ENCODE measurements at places on chromosomes 2 and 18.
A peak's percentile ranks its signal among the peaks of the same experiment; 100 is the strongest.

GRCh38 chr2:222941510-222942032, 80.7 kb downstream of the ACSL3 start:
- DNase-seq: no peak

- DNase-seq: no peak
These were observed 771.2 kb upstream of the LINC00305 start for GRCh38 chr18:64919971-64920570.

- DNase-seq: no peak
These were observed 587 bp downstream of the SUMO1 start for GRCh38 chr2:202237787-202238233.

- DNase-seq: no peak
These were observed 319.8 kb upstream of the HNRNPA3 start for GRCh38 chr2:176892676-176893226.

- DNase-seq: no peak
These were observed 73.8 kb downstream of the RRM2 start for GRCh38 chr2:10196110-10196892.

DNA sequence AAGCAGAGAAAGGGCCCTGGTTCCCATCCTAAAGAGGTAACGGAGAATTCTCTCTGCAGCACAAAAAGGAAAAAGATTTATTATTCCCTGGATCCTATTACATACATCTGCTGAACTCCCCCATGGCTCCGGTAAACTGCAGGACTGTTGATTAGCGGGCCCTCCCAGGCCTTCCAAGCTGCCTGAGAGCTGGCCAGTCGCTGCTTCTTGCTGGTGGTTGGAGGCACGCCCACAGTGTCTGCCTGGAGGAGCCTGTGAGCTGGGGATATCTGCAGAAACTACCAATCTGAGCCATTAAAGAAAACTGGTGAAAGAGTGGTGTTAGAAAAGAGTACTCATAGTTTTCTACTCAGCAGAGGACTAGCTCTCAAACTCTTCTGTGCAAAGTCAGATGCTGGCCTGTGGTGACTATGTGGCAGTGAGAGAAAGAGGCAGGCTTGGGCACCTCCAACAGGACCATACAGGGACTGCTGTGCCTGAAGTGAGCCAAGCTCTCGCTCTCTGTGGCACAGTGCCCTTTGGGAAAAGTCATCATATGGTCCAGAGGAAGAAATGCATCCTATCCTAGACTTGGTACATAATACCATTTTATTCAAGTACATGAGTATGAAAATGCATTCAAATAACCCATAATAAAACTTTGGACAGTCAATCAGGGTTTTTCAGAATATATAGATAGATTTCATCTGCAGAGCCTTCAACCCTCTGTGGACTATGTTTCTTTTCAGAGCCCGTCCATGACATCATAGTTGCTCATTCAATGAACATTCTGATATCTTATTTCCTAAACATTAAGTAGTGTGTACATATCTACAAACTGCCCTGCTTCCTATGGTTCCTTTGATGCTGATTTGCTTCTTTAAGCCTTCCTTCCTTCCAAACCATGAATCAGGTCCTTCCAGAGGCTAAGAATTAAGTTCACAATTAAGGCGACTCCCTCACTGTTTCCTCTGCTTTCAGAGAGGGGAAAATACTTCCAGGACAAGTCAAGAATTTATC, 242.0 kb upstream of the LYPD1 start:
- peak; percentile 46 for DNase-seq

DNA sequence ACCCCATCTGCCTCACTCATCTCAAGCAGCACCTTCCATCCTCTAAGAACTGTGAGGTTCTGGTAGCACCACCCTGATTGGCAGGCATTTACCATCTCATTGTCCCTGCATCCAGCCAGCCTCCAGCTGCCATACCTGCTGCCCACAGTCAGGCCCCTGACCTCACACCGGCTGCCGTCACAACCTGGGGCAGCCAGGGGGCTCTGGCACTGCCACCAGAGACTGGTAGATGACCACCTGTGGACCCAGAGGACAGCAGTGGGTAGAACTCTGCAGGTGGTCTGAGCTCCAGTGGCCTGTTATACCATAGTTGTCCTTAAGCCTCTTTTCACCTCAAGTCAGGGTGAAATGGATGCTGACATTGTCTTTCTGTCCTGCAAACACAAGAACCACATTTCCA, 69.4 kb downstream of the POLE4 start:
- no peak for DNase-seq

DNA sequence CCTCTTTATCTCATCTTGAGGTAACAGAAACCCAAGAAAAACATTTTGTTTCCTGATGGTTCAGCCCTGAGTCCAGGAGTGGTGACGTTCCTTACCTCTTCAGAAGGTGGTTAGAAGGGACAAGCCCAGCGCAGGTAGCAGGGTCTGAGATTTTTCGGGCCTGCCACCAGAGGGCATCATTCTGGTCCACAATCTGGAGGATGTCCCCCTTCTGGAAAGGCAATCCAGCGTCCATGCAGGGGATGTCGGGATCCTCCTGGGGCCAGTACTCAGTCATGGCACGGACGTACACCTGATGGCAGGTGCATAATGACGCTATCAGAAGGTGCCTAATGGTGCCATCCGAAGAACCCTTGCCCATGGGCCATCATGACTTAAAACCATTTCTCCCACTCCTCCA, 17.7 kb downstream of the MPP4 start:
- DNase-seq: peak; percentile 85

GRCh38 chr2:4077017-4077416, 373.6 kb downstream of the DCDC2C start:
- DNase-seq: no peak

DNA sequence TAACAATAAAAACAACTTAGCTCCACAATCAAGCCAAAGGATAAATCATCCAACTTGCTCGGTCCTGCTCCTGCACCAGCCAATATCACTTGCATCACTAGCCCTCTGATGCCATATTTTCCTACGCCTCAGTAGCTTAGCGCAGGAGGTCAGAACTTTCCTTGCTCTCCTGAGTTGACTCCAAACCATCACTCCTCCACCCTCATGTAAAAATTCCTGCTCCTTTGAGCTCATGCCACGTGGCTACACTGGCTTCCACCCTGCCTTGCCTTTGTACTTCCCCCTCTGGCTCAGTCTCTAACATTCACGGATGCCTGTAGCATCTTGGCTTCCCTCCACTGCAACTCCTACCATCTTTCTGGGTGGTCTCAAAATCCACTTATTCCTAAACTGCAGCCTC, 25.2 kb downstream of the AAK1 start:
- DNase-seq: no peak

DNA sequence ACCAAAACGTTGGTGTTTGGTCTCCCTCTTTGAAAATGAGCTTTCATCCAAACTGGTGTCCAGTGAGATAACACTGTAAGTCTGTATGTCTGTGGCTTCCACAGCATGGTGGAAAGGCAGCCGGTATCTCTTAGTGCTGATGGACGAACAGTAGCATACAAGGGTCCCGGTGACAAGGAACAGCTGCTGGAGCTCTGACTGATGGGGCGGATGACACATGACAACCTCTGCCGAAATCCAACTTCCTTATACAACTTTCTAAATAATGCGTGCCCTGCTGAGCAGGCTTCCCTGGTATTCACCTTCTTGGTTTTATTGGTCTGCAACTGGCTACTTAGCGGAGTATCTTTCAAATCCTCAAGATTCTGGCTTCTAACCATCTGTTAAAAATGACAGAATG, 216.2 kb downstream of the SRBD1 start:
- no peak for DNase-seq

DNA sequence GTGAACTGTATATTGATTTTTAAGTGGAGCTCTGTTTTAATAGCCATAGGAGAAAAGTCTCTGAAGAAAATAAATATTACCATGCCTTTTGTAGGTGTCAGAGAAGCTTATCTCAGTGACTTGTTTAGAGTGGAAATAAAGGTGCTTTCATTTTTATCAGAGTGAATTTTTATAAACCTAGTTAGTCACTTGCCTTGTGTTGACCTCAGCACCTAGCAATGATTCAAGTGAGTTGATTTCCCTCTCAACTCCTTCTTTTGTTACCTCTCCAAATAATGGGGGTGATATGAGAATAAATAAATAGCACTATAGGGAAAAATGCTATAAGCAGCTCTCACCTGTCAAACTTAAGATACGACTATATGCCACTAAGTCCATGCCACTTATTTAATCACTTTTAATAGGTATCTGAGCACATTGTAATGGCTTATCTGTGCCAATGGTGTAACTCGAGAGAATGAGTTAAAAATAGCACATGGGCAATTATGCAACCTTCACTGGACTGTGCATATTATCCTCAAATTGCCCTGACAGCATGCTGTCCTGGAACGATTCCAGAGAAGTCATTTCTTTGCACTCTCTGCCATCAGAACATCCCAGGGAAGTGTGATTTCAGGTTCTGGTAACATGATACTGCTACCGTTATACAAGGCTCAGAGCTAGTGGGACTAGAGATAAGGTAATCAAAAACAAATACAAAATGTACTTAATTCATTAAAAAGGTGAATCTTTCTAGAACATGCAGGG, 290.8 kb downstream of the CCDC85A start:
- no peak for DNase-seq

DNA sequence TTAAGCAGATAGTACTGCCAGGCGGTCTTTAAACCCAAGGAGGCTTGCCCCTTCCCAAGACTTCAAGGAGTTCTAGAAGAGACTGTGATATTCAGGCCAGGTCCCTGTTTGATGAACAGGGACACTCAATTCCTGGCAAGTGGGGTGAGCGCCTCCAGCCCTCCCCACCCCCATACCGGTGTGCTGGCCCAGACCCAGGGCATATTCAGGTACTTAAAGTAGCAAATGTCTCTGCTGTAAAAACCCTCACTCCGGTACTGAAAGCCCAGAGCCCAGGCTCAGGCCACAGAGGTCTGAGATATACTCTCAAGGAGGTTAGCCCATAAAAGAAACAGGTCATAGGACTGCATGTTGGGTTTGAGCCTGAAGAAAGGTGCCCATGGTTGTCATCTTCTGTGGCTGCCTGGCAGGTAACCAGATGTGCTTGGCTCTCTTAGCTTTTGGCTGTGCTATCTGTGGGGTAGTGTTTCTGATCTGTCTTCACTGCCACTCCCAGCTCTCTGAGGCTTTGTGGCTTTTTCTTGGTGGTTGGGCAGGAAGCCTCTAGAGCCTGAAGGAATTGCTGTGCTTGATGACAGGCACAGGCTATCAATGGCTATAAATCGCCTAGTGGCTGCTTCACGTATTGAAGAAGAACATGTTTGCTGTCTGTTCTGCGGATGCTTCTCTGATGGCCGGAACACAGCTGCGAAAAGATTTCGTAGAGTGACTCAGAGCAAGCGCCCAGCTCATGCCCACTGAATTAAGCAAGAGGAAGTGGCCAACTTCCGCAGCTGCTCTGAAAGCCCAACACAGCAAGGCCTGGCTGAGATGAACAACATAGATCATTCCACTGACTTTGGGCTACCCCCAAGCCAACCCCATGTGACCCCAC, 63.3 kb upstream of the ALPP start:
- no peak for DNase-seq

GRCh38 chr2:224101820-224102630, 62.9 kb upstream of the SERPINE2 start:
- DNase-seq: no peak

DNA sequence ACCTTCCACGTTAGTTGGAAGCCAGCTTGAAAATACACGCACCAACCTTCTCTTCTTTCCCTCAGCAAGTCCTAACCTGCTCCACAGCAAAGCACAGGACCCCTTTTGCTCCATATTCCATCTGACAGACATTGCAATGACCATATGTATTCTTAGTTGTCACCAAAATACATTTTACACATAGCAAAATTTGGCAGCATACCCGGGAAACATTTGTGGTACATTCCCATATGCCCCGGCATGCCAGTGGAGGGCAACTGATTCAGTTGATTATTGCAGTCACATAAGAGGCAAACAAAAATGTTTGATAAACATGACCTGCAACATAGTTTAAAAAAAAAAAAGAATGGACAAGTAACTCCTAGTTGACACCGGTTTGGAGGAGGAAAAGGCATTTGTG, 202.1 kb upstream of the UBE2E3 start:
- no peak for DNase-seq

- DNase-seq: no peak
These were observed 31.1 kb upstream of the EPAS1 start for GRCh38 chr2:46266134-46266533.

- no peak for DNase-seq
These were observed 57.8 kb upstream of the OTOS start for GRCh38 chr2:240198226-240198625.

GRCh38 chr18:44502790-44503189, 177.9 kb upstream of the SETBP1 start:
- DNase-seq: no peak

GRCh38 chr2:121562269-121563176, 31.8 kb downstream of the RNU4ATAC start:
- DNase-seq: no peak

DNA sequence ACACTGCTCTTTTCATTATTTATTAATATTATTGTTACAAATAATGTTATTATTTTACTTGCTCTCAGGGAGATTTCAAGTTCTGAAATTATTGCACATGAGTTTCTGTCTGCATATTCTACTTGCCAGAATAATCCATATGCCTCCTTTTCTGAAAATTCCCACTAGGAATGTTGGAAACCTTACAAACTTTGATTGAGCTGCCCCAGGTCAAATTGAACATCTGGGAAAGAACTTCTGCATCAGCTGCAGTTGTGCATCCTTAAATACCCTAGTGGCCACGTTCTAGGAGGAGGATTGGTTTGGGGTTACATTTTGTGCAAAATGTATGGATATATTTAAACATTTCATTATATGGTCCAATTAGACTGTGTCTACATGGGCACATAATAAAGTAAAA, 1302.7 kb upstream of the PIK3C3 start:
- DNase-seq: no peak

GRCh38 chr2:30180226-30180625, 33.4 kb downstream of the YPEL5 start:
- no peak for DNase-seq

DNA sequence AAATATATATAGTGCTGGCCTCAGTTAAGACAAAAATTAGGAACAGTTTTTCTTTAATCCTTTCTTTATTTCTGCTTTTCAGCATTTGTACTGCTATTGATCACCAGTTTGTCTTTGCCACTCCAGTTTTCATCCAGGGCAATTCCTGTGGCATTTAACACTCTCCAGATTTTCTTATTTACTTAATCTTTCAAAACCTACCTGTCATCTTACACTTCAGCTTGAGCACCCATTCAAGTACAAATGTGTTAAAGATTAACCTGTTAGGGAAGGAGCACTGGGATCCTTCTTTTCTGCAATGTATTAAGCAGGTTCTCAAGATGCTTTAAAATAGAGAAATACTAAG, 101.8 kb upstream of the SCN1A start:
- DNase-seq: no peak

All from H1 (cell line).